Fibroblast of skin of left biceps (primary cell): ENCODE measurements at places on chromosomes 7 and 10.

- no peak for DNase-seq
Observed at GRCh38 chr10:74898201-74898976, 72.0 kb downstream of the KAT6B start.

GRCh38 chr7:57449904-57450303 is at the start of gene ZNF716:
ZNF716 (plus strand) TSS chr7:57450177; CDS start chr7:57450289, 112 bp downstream.
- no peak for DNase-seq

GRCh38 chr7:90777886-90778285 is 181.8 kb downstream of the CDK14 start:
- no peak for DNase-seq

- DNase-seq: no peak
Observed at GRCh38 chr7:107982918-107983389, 20.0 kb downstream of the LAMB1 start.

DNA sequence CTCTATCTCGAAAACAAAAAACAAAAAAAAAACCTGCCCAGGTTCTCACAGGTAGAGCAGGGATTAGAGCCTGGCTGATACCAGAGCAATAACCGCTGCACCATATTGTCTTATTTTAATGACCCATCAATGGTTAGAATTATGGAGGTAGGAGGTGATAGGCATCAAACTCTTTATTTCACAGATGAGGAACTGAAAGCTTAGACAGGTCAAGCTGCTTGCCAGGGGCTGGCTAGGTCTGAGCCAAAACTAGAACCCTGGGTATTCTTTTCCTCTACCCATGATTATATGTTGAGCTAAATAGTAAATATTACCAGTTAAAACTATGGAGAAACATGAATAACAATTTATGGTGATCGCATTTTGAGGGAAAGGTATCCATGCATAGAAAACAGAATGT is 2.0 kb upstream of the PPP1R3C start:
- no peak for DNase-seq

DNA sequence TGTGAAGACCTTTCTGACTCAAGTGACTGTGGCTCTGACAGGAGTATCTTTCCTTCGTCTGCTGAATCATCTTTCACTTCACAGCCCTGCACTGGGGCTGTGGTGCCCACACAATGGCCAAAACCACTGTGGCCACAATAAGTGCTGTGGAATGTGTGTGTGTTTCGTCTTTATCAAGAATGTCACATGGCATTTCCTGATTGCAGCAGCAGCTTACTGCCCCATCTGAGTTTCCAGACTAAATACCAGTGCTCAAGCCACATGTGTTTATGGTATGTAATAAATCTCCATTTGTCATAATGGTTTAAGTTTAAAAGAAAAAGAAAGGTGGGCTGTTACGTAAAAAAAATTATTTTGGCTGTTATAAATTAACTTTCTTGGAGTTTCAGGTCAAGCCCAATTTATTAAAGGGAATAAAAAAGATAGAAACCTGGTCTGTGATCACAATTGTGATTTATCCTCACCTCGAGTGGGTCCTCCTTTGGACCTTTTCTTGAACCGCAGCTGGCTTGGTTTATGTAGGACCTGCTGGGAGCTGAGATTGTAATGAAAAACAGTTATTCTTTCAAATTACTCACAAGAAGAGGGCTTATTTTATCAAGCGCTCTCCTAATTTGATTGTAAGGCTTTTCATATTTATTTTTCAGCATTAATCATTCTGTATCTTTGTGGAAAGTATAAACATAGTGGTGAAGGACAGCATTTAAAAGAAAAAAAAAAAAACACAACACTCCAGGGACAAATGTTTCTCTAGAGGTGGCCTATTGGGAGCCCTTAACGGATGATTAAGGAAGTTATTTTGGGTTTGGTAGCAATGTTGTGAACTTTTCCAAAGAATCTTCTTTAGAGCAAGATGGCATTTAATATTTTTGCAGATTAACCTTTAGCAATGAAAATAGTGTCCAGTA is 116.2 kb downstream of the LRMDA start:
- DNase-seq: peak; percentile 87

GRCh38 chr10:114362826-114363355 is 41.4 kb downstream of the AFAP1L2 start:
- no peak for DNase-seq

GRCh38 chr10:91088300-91089140 is 131.9 kb upstream of the PCGF5 start:
- no peak for DNase-seq

DNA sequence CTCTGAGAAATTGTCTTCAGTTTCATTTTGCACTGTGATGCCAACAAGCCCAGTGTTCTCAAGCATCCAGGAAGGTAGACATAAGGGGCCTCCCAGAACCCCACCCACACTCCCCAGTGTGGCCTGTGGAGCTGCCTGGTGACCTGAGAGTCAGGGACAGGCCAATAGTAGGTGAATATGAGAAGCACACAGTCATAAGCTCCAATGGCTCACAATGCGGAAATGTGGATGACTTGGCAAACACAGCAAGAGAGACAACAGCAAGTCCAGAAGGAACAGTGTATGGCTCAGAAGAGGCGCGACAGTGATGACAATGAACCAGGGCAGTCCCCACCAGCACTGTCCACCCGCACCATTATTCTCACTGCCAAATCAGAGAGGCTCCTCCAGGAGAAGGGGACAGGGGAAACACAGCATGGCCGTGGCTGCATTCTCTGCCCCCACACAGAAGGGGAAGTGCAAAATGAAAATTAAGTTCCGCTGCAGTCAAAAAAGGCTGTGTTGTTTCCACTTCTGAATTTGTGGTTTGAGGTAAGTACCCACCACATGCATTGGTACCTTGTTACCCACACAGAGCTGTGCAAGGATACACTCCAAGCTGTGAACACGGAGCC is 419.8 kb downstream of the GRID1 start:
- DNase-seq: no peak
